ENCODE measurements at places on chromosomes 4 and X.

DNA sequence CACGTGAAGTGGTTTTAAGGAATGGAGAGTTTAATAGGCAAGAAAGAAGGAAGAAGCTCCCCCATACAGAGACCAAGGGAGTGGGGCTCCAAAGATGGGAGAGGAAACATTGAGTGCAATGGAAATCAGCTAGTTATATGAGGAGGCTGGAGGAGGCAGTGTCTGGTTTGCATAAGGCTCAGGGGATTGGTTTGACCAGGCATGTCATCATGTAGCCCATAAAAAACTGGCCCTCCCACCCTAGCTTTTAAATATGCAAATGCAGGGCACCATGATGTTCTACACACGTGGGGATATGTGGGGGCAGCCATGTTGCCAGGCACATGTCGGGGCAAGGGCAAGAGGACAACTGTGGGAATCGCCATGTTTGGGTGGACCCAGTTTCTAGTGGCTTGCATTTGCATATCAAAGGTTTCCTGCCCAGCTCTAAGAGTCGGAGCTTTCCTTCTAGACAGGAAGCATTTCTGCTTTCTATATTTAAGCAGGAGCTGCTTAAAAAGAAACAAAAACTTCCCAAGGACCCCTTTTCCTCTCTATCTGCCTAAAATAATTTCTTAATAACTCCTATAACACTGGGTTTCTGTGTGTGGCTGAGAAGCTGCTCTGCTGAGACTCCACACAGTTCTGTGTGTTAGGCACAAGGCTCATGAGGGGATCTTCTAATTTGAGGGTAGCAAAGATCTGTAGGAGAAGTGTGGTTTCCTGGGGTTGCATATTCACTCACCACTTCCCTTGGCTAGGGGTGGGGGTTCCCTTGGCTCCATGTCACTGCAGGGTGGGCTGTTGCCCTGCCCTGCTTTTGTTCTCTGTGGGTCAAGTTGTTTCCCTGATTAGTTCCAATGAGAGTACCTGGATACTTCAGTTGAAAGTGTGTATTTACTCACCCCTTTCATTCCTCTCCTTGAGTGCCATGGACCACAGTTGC is 113.5 kb downstream of the VSIG4 start:
- no peak for DNase-seq

- DNase-seq, result no peak
Measured at GRCh38 chrX:115535844-115536243, 25.1 kb upstream of the PLS3 start.

DNA sequence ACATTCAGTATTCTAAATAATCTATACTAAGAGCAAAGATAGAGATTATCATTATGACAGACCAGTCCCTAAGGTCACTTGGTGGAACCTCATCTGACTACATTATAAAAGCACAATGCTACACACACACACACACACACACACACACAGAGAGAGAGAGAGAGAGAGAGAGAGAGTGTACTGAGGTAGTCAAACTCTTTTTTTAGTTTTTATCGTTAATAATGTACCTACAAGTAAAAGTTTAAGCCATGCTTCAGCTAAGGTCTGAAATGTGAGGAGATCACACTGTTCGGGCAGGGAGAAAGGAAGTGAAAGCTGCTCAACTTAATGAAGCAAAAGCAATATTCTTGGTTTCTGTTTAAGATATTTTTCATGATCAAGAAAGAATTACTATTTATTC is 75.8 kb upstream of the CCDC160 start:
- no peak for DNase-seq

- DNase-seq, result no peak
Measured at GRCh38 chr4:184896868-184897715, 71.3 kb upstream of the ACSL1 start.

GRCh38 chrX:46029777-46030176 is 515.4 kb downstream of the ZNF674 start:
- no peak for DNase-seq

- DNase-seq, result no peak
Measured at GRCh38 chr4:122766950-122767349, 34.4 kb downstream of the BBS12 start.

DNA sequence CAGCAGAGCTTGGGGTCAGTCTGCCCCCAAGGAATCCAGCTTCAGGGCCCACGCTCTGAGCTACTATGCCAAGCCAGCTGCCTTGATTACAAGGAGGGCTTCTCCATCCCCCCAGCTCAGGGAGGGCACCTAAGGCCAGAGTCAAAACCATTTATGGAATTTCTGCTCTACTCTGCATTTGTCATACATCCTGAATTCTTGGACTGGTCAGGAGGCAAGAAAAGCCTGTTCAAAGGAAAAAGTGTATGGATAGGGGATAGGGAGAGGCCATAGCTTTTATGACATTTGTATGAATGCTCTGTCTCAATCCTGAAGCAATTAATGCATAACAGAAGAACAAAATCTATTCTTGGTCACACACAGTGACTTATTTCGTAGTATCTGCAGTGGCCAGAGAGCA is 32.2 kb downstream of the EDNRA start:
- DNase-seq, result no peak

GRCh38 chr4:119011607-119011988 is 122.9 kb downstream of the SYNPO2 start:
- DNase-seq, result no peak

GRCh38 chr4:181674315-181674875 is 568.8 kb upstream of the TENM3 start:
- no peak for DNase-seq

DNA sequence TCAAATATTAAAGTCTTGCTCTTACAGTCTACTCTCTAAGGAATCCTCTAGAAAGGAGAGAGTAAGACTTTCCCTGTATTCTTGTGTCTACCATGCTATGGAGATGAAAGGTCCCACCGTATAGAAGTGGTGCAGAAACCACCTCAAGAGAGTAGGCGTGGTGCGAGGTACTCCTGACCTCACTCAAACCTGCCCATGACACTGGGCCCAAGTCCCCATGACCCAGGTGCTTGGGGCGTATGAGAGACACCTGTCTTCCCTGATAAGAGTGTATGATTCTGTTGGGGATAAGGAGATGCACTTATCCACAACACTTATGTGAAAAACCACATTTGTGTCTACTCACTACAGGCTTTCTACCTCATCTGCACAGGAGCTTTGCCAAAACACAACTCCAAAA is 55.0 kb upstream of the STS start:
- DNase-seq, result no peak
